ENCODE measurements at places on chromosomes 16 and 17. TPM values are rescaled to one million over a fixed set of nuclear protein-coding genes. Genes with fewer than 3 reads are reported as not detected.

DNA sequence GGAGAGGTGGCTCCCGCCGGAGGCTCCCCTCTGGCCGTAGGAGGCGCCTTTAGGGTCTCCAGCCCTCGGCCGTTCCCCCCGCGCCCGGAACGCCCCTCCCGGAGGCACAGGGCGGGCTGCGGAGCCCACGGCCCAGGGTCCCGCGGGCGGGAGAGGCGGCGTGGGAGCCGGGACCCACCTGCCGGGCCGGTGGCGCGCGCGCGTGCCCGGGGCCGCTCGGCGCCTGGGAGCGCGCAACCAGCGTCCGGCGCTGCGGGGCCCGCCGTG, at the start of gene MIF4GD:
Gene MIF4GD, minus strand, starts transcription at position 266 of the 267 bp plus-strand sequence. CDS start 1,036 bp downstream, outside the sequence.
- no peak for DNase-seq

GRCh38 chr16:73565263-73565662, 517.3 kb upstream of the ZFHX3 start:
- DNase-seq: no peak

DNA sequence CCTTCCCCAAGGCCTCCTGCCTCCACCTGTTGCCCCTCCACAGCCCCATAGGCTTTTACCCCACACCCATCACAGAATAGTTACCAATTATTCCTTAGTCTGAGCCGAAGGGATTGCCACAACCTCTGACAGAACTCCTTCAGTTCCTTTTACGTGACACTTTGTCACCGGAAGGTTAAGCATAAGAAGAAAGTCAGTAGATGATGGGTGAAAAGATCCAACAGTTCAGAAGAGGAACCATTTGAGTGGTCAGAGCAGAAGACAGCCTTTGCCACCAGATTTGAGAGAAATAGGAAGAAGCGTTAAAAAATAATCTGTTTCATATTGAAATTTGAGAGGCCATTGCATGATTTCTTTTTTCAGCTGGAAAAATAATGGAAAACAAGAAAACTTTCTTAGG, 1.2 kb downstream of the SRR start:
- DNase-seq: no peak

DNA sequence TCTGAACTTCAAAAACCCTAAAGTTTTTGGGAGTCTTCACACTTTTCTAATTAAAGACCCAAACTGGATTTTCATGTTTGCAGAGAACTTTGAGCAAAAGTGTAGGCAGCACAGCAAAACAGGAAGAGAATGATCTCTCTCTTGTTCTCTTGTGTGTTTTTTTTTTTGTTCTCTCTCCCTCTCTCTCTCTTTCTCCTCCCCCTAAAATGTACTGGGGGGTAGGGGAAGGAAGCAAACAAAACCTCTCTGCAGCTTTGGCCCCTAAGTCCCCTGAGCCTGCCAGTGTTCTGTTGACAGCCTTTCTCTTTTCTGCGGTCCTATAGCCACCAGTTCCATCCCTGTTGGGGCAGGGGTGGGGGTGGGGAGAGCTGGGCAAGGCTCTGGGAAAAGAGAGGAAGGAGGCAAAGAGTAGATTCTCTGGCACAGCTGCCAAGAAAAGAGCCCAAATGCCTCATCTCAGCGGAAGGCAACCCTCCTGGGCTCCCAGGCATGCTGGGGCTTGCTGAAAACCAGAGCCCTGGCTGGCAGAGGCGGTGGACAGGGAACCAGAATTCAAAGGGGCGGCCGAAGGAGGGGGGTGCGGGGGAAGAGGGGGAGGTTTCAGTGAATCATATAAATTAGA, 295.3 kb downstream of the SOX9 start:
- no peak for DNase-seq

GRCh38 chr17:71872843-71873485, 247.9 kb upstream of the SOX9 start:
- no peak for DNase-seq

GRCh38 chr17:55198690-55199370, 65.9 kb upstream of the HLF start:
- no peak for DNase-seq

- no peak for DNase-seq
Observed at GRCh38 chr17:17528696-17529652, 32.8 kb upstream of the RASD1 start.

GRCh38 chr16:81673432-81673831, 105.7 kb upstream of the PLCG2 start:
- no peak for DNase-seq

GRCh38 chr16:23486480-23486879, 23.8 kb downstream of the GGA2 start:
- no peak for DNase-seq

DNA sequence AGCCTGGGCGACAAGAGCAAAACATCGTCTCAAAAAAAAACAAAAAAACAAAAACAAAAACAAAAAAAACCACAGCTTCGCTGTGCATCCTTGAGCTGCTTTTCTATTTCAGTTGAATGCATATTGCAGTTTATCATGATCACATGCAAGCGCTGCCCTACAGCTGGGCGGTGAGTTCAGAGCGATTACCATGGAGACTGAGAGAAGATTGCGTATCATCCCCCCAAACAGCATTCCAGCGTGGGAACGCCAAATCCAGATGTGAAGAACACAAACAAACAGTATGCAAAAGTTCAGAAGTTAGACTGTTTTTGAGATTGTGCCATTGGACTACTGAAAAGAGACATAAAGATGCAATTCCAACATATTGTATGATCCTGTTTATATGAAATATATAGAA, 15.1 kb upstream of the SLC52A1 start:
- DNase-seq: no peak

GRCh38 chr17:77178563-77178962, 37.8 kb downstream of the SEC14L1 start:
- no peak for DNase-seq

DNA sequence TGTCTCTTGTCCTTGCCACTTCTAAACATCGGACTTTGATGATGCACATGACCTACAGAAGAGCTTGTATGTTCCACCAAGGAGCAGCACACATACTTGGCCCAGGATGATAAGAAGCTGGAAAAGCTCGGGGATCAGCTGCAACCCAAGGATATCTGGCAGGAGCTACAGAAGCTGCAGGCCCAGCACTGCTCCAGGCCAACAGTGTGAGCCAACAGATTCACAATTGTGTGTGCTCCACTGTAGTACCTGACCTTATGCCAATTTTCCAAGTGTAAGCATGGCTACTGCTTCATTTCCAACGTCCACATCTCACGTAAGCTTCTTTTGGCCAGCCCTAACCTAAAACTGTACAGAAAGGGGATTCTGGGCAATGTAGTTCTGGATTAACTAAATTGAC, 83.4 kb downstream of the COX10 start:
- no peak for DNase-seq

DNA sequence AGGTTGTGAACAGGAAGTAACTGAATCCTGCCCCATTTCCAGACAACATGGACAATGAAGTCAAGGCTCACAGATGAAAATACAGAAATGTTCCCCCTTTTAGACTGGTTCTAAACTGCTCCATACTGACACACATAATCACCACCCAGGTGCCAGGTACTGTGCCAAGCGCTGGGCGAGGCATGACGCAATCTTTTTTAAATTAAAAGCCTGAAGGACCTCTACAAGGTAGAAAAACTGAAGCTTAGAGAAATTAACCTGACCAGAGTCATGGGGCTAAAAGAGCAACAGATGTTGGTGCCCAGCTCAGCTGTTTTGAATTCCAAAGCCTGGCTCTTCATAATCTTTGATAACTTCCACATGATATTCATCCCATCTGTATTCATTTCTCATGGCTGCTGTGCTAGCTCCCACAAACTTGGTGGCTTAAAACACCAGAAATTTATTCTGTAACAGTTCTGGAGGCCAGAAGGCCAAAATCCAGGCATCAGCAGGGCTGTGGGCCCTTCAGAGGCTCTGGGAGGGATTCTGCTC, 4.9 kb upstream of the RAB11FIP4 start:
- no peak for DNase-seq

GRCh38 chr16:89993971-89994370, 25.3 kb downstream of the DBNDD1 start:
- DNase-seq: no peak

DNA sequence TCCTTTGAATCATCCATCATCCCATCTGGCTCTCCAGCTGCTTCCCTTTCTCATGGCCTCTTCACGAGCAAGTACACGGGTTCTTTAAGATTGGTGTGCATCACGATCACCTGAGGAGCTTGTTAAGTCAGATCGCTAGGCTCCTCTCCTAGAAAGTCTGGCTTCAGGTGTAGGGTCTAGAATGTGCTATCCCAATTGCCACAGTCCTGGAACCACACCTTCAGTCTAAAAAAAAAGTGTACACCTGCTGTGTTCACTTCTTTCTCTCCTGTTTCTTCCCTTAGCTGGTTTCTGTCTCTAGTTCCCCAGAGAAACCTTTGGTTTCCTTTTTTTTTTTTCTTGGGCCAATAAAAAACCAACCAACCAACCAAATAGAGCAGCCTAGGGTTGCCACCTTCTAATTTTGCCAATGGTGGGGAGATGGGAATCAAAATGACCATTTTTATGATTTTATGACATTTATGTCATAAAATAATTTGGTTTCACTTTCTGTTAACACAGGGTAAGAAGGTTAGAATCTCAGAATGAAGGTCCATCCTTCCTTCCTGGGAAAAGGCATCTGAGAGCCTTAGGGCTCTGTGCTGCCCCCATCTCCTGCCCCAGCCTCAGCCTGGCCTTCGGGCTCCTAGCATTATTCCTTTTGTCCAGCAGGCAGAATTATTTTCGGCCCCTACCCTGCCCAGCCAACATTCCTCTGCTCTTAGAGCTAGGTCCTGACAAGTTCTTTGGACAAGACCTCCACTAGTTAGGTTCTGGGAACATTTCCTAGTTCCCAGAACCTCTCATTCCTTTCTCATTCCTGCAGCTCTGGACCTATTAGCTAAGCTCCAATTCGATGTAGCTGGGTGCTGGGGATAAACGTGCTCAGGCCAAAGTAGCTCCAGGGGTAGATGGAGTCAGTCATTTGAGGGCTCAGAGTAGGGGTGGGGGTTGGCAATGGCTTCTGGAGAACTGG, 1.9 kb upstream of the GGT6 start:
- no peak for DNase-seq

GRCh38 chr16:48052731-48053417, 102.9 kb downstream of the ABCC12 start:
- no peak for DNase-seq

DNA sequence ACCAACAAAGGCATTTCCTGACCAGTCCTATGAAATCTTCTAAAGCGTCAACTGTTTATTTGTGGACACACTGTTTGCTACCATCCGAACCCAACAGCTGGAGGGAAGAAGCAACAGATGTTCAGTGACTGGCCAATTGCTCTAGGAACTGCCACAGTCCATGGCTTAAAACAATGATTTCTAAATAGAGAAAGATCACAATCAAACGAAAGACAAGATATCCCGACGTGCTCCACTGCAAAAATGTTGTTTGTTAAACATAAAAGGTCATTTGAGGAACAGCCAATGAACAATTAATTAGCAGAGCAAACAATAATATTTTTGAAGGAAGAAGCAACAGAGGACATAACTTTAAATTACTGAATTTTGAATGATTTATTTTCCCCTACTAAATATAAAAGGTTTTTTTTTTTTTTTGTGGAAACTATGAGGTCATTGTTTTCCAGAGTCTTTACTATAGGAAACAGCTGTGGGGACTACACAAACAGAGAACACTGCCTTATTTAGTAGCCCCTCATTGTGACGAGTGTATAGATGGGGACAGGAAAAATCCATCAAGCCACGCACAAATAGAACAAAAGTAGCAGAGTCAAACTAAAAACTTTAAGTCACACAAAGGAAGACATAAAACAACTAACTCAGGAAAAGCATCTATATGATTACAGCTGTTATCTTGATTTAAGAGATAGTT, 17.2 kb downstream of the USP31 start:
- no peak for DNase-seq

- no peak for DNase-seq
Observed at GRCh38 chr17:53516636-53517035, 306.1 kb upstream of the KIF2B start.

Gene GEMIN4
- 55.5 TPM for total RNA-seq

Gene TAC4
- total RNA-seq: not detected

Gene G6PC1
- not detected for total RNA-seq

Gene KRTAP2-2
- not detected for total RNA-seq

Gene TRPV3
- 0.49 TPM for total RNA-seq

Gene ZG16
- total RNA-seq: not detected

Gene SCARF1
- total RNA-seq: 0.71 TPM

Gene C16orf74
- total RNA-seq: 1.3 TPM

Gene CACNG3
- not detected for total RNA-seq

Gene TBC1D26
- 0.20 TPM for total RNA-seq

Gene CCL13
- total RNA-seq: not detected

Gene C17orf67
- total RNA-seq: 3.2 TPM

Gene CTRB1
- not detected for total RNA-seq

Gene PRRT2
- total RNA-seq: 1.3 TPM

Gene GPR142
- total RNA-seq: not detected

All from CD8-positive, alpha-beta memory T cell (primary cell).